ENCODE measurements at places on chromosomes 12 and 14.

- DNase-seq = no peak
Measured at GRCh38 chr12:51592034-51592705, 1.1 kb downstream of the SCN8A start.

DNA sequence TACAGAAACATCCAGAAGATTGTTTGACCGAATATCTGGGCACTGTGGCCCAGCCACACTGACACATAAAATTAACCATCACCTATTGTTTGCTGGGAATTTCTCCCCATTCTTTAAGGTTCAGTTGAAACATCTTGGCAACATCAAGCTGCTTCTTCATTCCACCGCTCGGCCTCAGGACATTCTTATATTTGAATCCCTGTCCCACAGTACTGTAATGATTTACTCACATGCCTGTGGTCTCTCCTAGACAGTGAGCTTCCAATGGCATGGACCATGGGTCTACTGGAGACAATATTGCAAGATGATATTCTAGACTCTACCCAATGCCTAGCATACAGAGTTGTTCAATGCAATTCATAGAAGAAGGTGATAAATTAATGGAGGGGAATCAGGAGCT, 56.1 kb downstream of the EMP1 start:
- no peak for DNase-seq

DNA sequence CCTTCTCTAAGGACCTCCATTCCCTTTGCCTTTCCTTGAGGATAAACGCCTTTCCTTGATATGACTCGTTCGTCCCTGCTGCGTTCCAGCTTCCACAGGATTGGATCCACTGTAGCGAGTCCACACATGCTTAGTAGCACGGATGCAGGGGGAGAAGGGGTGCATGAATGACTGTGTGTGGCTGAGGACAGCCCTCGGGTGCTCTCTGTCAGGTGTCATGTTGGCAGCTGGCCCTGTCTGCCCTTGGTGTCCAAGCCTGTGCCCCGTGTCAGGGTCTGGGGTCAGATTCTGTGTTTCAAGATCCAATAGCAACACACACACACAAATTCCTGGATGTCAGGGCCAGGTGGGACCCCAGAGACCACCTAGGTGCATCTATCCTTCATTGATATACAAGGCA, 17.5 kb upstream of the KRT80 start:
- no peak for DNase-seq

DNA sequence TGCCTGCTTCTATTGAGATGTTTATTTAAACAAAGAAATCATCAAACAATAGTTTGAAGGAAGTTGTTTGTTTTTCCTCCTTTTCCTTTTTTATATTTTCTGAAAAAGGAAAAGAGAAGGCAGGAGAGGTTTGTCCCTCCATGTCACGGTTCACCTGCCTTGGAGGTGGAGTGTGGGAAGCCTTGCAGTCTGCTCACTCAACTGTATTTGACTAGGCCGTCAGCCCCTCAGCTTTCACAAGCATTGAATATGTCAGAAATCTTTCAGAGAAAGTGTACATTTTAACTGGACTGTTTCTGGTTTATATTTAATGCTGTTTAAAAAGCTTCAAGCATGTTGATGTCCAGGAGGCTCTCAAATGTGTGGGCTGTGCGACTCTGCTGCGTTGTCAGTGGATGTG, 370.4 kb downstream of the NPAS3 start:
- DNase-seq = no peak

DNA sequence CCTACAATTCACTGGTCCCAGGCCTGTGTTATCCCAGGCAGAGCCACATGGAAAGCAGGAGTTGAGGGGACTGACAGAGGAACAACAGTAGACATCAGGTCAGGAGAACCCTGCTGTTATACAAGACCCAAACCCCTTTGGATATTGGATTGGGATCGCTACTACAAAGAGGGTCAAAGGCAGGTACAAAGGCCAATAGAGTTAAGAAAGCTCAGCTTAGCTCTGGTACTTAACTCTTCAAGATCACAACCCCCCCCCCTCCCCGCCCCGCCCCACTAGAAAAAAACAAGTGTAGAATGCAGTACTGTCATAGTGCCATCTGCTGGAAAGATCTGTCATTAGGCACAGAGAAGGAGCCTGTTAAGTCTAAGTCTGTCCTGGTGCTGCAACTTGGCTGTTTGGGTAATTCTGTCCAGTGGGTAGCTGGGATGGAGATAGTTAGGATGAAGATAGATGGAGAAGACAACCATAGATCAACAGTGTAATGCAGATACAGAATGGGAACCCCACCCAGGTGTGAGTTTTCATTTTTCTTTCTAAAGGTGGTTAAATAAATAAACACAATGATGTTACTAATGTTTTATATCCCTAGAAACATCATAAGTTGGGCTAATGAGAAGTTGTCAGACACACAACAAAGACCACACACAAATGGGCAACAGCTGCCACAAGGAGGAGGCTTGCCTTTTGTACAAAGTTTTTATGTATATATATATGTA, 17.2 kb downstream of the REM2 start:
- peak; percentile 66 for DNase-seq

- DNase-seq = no peak
Measured at GRCh38 chr14:88421286-88421685, 35.8 kb downstream of the SPATA7 start.
